ENCODE measurements at places on chromosomes 4 and X. TPM values are rescaled to one million over a fixed set of nuclear protein-coding genes. Genes with fewer than 3 reads are reported as not detected.

The GLOD5 gene
- total RNA-seq, result not detected

The OGT gene
- total RNA-seq, result 191 TPM

The DMD gene
- total RNA-seq, result 90.2 TPM

The HERC3 gene
- total RNA-seq, result 39.2 TPM
